ENCODE measurements at places on chromosomes 2 and 18.

DNA sequence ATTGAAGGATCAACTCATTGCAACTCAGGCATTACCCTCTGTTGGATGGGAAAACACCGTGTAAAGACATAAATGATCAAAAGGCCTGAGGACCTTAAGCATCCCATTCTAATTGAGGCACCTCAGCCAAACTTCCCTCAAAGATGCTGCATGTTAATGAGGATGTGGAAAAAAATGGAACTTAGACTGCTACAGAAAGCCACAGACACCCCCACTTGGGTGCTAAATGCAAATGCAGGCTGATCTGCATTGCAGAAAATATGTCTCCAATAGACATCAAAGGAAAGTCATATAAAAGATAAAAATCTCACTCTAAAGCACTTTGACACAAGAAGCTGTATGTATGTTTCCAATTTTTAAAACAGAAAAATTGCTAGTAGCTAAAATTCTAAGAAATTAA lies 504.7 kb downstream of the KCNJ3 start:
- no peak for DNase-seq

DNA sequence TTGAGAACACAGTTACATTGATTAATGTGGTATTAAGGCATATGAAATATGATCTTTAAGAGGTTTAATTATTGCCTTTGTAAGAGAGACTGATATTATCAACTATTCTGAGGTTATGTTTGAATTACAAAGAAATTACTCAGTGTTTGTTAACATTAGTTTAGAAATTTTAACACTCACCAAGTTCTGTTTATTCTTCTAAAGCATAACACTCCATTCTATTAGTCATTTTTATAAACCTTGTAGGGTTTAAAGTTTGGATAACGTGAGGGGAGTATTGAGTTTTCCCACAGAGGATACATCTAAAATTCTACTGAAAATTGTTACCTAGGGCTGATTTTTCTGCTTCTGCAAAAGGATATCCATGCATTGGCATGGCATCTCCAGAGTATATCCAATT lies 7.7 kb downstream of the CCDC178 start:
- no peak for DNase-seq

- DNase-seq = peak; percentile 69
Measured at GRCh38 chr2:240561325-240561971, 1.3 kb downstream of the DUSP28 start.

DNA sequence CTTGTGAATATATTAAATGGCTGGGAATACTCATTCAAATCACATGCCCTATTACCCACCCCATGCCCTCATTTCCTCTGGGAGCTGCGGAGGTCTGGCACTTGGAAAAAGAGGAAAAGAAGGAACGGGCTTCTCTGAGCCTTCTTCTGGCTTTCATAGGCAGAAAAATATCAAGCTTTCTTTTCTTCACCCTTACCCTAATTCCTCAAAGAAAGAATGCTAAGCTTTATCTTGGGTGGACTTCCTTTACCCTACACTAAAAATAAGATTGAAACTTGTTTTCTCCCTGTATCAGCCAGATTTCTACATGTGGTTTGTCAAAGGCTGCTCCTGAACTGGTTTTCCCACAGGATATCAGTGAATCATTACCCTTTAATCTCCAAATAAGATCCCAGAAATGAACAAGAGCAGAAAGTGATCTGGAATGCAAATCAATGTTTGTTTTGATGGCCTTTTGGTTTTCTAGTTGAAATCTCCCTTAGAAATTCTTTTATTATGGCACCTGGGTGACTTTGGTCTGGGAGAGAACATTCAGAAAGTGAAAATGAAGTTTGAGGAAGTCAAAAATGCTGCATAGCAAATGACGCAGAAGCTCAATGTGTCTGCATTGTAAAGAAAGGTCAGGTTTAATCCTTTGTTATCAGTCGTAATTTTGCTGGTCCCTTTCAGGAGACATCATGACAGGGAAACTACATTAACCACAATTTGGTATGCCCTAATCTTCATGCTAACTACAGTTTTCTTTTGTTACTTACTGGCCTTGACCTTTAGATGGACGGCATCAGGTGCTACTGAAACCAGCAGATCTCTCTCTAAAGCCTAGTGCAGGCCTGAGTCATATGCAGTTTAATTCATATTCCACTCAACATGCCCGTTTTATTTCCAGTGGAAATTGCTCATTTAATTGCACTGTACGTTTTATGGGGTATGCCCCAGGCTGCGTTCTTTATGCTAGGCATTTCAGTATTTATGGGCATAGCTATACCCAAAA lies 46.6 kb upstream of the HNRNPA3 start:
- DNase-seq = peak; percentile 13

DNA sequence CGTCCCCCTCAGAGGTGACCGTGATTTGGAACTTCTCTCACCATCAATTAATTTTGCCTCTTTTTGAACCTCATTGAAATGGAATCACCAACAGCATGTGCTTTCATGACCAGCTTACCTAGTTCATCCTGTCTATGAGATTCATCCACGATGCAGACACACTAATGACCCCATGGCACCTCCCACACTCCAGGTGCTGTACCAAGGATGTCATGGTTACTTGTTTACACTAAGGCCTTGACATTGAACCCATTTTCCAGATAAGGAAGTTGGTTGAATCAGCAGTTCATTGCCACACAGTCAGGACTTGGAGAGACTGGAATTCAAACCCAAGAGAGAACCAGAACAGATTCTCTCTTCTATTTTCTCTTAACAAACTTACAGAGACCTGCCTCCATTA lies 139.0 kb downstream of the ZFP36L2 start:
- no peak for DNase-seq

DNA sequence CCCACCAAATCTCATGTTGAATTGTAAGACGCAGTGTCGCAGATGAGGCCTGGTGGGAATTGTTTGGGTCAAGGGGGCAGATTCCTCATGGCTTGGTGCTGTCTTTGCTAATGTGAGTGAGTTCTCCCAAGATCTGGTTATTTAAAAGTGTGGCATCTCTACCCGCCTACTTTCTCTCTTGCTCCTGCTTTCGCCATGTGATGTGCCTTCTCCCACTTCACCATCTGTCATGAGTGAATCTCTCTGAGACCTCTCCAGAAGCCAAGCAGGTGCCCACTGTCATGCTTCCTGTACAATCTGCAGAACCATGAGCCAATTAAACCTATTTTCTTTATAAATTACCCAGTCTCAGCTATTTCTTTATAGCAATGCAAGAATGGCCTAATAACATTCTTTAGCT lies 246.6 kb upstream of the CDH20 start:
- DNase-seq = no peak

GRCh38 chr2:128838244-128838643 lies 519.6 kb upstream of the HS6ST1 start:
- no peak for DNase-seq
